Stimulated activated CD4-positive, alpha-beta T cell treated with anti-CD3 and anti-CD28 coated beads, Interleukin-12 subunit alpha, Interleukin-12 subunit beta, amount 100 ng/mL, for 48 hours (primary cell): ENCODE measurements at places on chromosomes 13 and 19.

GRCh38 chr19:2768365-2769132 lies 14.5 kb downstream of the SGTA start:
- DNase-seq: no peak

DNA sequence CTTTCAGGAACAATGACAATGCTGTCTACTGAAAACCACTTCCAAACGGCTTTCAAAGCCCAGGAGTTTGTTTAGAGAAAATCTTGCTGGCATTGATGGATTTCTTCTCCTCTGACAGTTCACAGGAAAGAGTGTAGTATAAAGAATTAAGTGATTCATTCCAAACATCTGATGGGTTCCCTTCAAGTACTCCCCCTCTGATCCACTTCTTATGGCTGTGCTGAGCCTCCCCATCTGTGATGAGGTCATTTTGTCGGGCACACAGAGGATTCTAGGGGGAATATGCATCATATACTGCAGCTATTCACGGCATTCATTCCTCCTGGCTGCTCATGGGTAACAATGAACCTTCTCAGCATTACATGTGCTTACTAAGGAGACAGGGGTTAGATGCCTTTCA lies 107.9 kb downstream of the RGCC start:
- DNase-seq: no peak

GRCh38 chr13:26186995-26187394 lies 35.1 kb downstream of the RNF6 start:
- DNase-seq: no peak

GRCh38 chr19:48461982-48462655 lies 6.7 kb downstream of the KCNJ14 start:
- DNase-seq: no peak

- no peak for DNase-seq
Measured at GRCh38 chr13:95540888-95541287, 11.6 kb upstream of the CLDN10 start.

GRCh38 chr13:110047496-110047895 lies 259.5 kb downstream of the COL4A1 start:
- DNase-seq: no peak

GRCh38 chr13:112893570-112894422 lies 75.2 kb upstream of the MCF2L start:
- DNase-seq: no peak

DNA sequence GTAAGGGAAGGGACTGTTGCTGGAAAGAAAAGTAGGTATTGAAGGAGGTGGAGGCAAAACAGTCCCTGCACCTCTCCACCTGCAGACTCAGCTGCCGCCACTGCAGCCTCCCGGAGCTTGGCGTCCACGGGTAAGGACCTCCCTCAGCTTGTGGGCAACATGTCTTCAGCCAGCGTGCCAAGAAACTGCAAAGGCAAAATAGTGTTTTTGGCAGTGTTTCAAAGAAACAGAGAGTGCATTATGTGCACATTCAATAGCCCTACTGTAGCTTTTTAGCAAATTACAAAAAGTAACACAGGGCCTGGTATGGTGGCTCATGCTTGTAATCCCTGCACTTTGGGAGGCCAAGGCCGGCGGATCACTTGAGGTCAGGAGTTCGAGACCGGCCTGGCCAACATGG lies 57.4 kb downstream of the ATP11A start:
- no peak for DNase-seq

DNA sequence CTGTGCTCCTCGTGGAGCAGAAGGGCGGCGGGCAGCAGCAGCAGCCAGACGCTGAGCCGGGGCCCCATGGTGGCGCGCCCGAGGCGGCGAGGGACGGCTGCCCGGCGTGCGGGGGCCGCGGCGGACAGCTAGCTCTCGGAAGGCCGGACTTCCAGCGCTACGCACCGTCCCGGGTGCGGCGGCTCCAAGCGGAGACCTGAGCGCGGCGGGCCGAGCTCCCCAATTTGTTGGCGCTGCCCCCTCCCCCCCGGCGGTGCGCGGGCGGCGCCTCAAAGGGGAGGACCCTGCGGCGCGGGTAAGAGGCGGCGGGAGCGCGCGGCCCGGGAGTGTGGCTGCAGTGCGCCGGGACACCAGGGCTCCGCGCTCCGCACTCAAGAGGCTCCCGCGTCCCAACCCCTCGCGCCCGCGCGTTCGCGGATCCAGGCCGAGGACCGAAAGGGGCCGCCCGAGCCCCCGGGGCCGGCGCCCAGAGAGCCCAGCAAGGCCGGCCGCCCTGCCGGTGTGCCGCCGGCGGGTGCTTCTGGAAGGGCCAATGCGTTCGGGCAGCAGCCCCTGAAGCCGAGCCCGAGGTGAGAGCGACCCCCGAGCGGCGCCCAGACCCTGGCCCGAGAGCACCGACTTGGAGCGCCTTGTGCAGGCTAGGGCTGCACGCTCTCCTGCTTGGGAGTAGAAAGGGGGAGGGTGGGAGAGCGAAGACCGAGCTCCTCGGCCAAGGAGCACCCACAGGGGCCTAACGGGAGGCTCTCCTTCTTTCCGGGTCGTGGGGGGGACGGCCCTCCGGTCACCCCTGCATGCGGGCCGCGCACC lies at the start of the genes COL4A1 and COL4A2:
Gene COL4A1 (minus strand): TSS at position 198 of the 807 bp plus-strand sequence. CDS start 130 bp downstream, at position 68.
Gene COL4A2 (plus strand): TSS at position 325 of the 807 bp plus-strand sequence. CDS start 620 bp downstream, outside the sequence.
- no peak for DNase-seq

DNA sequence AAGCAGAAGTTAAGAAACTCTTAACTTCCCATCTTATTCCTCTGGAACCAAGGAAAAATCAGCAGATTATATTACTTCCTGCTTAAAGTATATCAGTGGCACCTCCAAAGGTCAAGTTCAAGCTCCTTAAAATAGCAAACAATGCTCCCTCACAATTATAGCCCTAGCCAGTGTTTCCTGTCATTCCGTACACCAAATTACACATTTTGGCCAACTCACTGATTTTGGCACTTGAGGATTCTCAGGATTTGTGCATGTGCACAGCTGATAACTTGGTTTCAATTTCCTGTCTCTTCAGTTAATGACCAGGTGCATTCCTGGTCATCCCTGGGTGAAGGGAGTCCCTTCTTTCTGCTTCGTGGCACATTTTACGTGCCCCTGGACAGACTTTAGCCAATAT lies 42.0 kb downstream of the TPP2 start:
- no peak for DNase-seq

GRCh38 chr13:31330236-31330635 lies 130.5 kb downstream of the B3GLCT start:
- no peak for DNase-seq
